ENCODE measurements at places on chromosomes 1 and 21.

DNA sequence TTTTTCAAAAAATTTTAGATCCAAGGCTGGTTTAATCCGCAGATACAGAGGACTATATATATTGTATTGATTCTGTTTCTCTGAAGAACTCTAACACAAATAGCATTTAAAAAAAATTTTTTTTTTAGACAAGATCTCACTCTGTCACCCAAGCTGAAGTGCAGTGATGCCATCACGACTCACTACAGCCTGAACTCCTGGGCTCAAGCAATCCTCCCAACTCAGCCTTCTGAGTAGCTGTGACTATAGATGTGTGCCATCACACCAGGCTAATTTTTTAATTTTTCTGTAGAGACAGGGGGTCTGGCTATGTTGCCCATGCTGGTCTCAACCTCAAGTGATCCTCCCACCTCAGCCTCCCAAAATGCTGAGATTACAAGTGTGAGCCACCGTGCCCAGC lies 3.0 kb downstream of the ANKRD45 start:
- DNase-seq, result no peak

- no peak for DNase-seq
Measured at GRCh38 chr1:8879464-8879921, 1.0 kb upstream of the ENO1 start.

DNA sequence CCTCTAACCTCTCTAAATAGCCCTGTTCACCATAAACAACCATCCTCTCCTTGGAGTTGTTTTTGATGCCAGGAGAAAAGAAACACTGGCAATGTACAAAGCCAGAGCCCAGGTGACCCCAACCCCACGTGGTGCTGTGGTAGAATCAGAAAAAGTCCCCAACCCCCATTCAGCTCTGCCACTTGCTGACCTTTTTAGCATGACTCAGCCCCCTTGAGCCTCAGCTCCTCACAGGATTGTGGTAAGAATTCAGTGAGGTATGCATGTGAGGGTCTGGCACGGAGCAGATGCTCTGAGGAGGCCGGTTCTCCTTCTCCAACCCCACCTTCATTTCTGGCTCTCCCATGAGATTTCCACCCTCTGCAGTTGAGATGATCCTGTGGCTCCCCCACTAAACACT lies 11.1 kb upstream of the CHI3L1 start:
- DNase-seq, result no peak

DNA sequence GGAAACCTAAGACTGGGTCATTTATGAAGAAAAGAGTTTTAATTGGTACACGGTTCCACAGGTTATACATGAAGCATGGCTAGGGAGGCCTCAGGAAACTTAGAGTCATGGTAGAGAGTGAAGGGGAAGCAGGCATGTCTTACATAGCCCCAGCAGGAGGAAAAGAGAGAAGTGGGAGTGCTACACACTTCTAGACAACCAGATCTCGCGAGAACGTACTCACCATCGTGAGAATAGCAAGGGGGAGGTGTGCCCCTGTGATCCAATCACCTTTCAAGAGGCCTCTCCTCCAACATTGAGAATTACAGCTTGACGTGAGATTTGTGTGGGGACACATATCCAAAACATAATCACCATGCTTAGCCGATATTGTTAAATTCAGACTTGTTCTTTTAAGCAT lies 62.8 kb downstream of the DYRK1A start:
- no peak for DNase-seq

GRCh38 chr1:241846375-241846774 lies 1.6 kb upstream of the EXO1 start:
- DNase-seq, result no peak

- DNase-seq, result no peak
Measured at GRCh38 chr1:44536357-44537209, 131.5 kb downstream of the RNF220 start.

DNA sequence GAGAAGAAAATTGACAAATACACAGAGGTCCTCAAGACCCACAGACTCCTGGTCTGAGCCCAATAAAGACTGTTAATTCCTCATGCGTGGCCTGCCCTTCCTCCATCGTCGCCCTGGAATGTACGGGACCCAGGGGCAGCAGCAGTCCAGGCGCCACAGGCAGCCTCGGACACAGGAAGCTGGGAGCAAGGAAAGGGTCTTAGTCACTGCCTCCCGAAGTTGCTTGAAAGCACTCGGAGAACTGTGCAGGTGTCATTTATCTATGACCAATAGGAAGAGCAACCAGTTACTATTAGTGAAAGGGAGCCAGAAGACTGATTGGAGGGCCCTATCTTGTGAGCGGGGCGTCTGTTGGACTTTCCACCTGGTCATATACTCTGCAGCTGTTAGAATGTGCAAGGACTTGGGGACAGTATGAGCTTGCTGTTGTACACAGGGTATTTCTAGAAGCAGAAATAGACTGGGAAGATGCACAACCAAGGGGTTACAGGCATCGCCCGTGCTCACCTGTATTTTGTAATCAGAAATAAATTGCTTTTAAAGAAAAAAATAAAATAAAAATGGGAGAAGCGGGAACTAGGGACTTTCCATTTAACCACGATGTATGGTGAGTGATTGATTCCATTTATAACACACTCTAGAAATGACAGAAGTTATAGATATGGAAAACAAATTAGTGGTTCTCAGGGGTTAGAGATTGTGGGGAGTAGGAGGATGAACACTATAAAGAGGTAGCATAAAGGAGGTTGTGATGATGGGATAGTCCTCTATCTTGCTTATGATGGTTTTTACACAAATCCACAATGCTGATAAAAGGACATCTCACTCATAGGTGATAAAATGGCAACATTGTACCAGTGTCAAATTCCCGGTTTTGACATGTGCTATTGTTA lies 244.7 kb downstream of the MRPL39 start:
- no peak for DNase-seq

- no peak for DNase-seq
Measured at GRCh38 chr1:3902571-3903091, 2.6 kb upstream of the C1orf174 start.

DNA sequence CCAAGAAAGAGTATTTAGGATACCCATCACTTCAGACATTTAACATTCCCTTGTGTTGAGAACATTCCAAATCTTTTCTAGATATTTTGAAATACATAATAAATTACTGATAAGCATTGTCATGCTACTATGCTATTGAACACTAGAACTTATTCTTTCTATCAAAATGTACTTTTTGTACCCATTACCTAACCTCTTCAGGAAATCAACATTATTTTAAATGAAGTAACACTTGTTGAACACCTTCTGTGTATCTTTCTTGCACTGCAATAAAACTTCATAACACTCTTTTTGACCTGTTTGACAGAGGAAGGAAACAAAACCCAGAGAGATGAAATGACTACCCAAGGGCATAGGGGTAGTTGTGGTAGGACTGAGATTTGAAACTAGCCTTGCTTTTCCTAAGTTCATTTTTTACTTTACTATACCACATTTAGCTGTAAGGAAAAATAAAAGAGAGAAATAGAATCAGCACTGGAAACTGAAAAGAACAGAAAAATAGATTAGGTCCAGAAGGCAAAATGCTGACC lies 99.4 kb downstream of the UCHL5 start:
- DNase-seq, result no peak

GRCh38 chr21:34754690-34755647 lies 86.2 kb downstream of the CLIC6 start:
- no peak for DNase-seq

GRCh38 chr21:46018615-46019014 lies 37.0 kb downstream of the COL6A1 start:
- DNase-seq, result no peak

GRCh38 chr1:100354971-100355394 lies 2.7 kb downstream of the CDC14A start:
- no peak for DNase-seq

- DNase-seq, result no peak
Measured at GRCh38 chr1:160376525-160377131, 9.8 kb downstream of the NHLH1 start.

GRCh38 chr1:71087060-71087459 lies 6.2 kb upstream of the ZRANB2 start:
- no peak for DNase-seq

GRCh38 chr1:212012034-212012740 lies 23.2 kb downstream of the INTS7 start:
- DNase-seq, result peak; percentile 16

DNA sequence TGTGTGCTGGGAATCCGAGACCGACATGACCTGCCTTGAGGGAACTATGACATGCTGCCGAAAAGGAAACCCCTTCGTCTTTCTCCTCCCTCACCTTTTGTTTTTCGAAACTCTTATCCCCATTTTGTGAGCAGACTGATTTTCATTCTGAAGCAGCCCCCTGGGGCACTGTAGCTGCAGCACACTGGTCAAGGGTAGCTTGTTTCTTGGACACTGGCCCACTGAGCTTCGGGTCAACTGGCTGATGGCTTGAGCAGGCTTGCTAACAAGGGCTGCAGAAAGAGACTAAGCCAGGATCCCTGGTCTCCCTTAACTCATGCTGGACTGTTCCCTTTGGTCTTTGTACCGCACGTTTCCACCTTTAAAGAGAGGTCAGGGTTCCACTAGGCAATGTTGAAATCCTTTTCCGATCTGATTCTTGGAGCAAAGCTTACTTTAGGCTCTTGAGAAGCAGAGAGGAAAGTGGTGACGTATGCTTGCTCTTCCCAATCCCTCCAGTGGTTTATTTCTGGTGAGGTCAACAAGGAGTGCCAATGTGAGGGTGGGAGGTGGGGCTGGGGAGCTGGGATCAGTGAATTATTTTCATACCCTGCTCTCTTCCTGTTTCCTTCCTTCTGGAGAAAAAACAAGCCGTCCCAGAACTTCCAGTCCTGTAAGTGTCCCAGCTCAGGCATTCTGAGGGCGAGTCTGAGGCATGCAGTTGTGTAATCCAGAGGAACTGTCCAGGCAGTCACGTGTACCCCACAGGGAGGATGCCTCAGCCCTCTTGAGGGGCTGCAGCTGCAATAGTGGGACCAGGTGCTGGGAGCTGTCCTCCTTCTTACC lies 7.6 kb downstream of the CYP4B1 start:
- no peak for DNase-seq

GRCh38 chr1:85297855-85298629 lies 21.6 kb upstream of the BCL10 start:
- DNase-seq, result peak; percentile 34

GRCh38 chr1:174158767-174159251 lies 511 bp upstream of the RABGAP1L start:
- DNase-seq, result no peak

DNA sequence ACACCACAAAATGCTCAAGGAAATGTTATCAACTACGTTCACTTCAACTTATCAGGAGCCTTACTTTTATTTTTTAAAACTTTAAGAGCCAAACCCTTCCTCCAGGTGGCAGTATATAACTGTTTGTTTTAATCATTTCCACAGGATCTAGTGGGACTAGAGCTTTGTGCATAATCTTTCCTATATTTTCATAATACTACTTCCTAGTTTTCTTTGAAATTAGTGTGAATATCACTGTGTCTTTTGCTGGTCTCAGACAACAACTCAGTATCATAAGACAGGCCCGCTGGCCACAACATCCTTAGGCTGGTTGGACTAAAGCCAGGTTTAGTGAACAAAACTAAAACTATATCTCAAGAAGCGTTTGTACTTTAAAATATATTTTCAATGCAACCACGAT lies 145.5 kb downstream of the TIAM1 start:
- no peak for DNase-seq

- no peak for DNase-seq
Measured at GRCh38 chr1:96002969-96003964, 718.3 kb upstream of the PTBP2 start.

DNA sequence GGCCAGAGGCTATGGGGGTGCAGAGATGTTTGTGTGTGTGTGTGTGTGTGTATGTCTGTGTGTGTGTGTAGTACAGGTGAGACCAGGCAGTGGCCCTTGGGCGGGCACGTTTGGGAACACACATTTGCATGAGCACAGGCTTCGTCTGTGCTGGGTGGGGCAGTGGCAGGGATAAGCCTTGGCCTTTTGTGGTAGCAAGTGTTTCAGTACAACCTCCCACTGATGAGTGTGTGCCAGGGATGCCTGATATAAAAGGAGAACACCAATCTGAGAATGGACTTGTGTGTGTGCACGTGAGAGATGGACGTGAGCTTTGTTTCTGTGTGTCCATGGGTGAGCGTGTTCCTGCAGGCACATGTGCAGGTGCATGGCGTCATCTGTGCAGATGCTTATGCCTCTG lies 3.0 kb downstream of the NTRK1 start:
- DNase-seq, result no peak

DNA sequence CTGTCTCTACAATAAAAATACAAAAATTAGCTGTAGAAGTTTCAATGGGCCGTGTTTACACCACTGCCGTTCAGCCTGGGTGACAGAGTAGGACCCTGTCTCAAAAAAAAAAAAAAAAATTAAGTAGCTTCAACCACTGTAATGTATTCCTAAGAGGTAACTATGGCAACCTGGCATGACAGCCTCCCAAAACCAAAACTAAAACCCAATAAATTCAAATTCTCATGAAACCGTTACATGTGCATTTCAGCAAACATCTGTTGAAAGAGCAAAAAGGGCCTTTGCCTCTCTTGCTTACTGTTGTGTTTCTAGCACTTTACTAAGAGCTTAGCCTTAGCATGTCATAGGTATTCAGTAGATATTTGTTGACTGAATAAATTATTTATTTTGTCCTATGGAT lies 33.5 kb downstream of the ODR4 start:
- no peak for DNase-seq

DNA sequence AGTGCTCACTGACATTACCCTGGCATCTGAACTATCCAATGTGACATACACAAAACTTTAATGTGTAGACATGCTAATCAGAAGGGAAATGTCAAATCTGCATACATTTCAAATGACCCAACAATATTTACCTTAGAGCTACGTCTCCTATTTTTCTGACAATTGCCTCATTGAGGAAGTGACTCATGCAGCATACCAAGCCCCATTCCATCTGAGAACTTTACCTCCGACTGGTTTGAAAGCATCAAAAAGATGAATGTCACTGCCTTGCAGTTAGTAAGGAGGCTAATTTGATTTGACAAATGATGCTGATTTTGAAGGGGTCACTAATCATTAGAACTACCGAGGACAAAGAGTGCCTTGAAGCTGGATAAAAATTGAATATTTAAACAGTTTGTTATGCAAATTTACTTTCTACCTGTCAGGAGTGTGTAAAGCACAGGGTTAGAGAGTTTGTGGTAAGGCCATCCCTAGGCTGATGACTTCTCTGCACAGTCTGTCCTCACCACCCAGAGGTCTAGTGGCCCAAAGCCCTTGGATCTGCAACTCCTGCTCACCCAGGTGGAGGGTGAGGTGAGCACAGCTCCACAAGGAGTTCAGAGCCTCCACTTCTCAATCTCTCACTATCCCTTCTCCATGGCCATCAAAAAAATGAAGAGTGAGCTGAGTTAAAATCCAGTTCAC lies 500.3 kb upstream of the C1orf87 start:
- no peak for DNase-seq

GRCh38 chr1:95384567-95384966 lies 150.6 kb downstream of the RWDD3 start:
- DNase-seq, result no peak

- DNase-seq, result no peak
Measured at GRCh38 chr1:33137800-33138199, 44.0 kb downstream of the TRIM62 start.

- no peak for DNase-seq
Measured at GRCh38 chr1:233033361-233033760, 83.0 kb downstream of the NTPCR start.

- DNase-seq, result no peak
Measured at GRCh38 chr1:58165073-58165472, 381.5 kb downstream of the OMA1 start.

All from stimulated activated CD8-positive, alpha-beta memory T cell treated with anti-CD3 and anti-CD28 coated beads, Interleukin-4, amount 100 ng/mL, for 1 hour (primary cell).